ENCODE measurements at places on chromosomes 5 and 9.
A peak's percentile ranks its signal among the peaks of the same experiment; 100 is the strongest.

- peak; percentile 37 for DNase-seq
These were observed 369.3 kb upstream of the TRPC7 start for GRCh38 chr5:136734628-136735027.

GRCh38 chr9:77922591-77922990, 109.0 kb downstream of the GNAQ start:
- DNase-seq = no peak

DNA sequence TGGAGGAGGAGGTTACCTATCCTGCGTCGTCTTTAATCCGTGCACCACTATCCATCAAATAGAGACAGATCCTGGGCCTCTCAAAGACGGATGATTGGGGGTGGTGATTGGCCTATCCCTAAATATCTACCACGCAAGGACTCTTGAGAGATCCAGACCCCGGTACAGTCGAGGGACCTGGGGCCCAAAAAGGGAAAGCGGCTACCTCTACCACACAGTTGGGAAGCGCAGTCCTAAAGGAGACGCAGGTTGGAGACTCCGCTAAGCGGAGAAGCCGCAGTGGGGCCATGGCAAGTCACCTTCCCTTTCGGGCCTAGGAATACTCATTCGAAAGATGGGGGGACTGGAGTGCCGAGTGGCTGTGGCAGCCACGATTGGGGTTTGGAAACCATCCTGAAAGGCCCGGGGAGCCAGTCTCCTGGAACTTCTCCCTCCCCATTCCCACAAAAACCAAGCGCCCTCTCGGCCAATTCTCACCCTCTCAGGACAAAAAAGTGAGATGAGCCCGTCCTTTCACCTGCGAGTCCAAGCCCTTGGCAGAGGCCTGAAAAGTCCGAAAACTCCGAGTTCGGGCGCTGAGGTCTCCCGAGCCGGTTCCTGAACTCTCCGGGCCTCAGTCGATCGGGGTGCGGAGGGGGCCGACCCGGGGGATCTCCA, 499 bp upstream of the FOXE1 start:
- DNase-seq = no peak

- DNase-seq = peak; percentile 16
These were observed 4.8 kb upstream of the HOMER1 start for GRCh38 chr5:79518718-79519117.

DNA sequence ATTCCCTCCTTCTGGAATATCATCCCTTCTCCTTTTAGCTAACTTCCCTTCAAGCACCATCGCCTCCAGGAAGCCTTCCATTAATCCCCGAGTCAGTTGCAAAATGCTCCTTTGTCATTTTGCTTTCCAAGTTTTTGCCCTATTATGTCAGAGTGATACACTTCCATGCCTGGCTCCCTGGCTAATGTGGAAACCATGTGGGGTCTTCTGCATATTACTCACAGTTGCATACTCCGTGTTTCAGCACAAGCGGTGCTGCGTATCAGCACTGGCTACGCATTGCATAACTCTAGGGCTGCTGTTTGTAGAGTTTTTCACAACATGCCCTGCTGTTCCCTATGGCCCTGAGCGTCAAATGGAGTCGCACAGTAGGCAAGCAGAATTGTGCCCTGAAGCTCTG, 1.9 kb downstream of the TEX53 start:
- no peak for DNase-seq

DNA sequence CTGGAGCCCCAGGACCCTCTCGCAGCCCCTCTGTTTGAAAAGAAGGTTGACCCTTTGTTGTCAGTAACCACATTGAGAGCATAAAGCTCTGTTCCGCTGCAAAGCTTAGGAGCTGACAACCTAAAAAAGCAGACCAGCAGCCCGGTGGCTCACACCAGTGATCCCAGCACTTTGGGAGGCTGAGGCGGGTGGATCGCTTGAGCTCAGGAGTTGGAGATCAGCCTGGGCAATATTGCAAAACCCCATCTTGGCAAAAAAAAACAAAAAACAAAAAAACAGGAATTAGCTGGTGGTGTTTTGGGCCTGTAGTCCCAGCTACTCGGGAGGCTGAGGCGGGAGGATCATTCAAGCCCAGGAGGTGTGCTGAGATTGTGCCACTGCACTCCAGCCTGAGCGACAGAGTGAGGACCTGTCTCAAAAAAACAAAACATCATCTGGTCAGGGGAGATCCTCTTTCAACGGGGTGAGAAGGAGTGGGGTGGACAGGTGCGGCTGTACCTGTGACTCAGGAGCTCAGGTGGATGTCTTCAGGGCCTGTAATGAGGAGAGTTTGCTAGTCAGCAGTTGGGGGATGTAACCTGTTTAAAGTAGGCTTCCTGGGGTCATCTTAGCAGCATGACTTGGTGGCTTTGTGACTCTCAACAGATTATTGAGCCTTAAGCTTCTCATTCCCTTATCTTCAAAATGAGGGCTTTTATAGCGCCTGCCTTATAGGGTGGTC, 694 bp upstream of the REEP2 start:
- no peak for DNase-seq

GRCh38 chr5:37724395-37725125, 115.3 kb downstream of the GDNF start:
- DNase-seq = no peak

GRCh38 chr5:87015901-87016300, 251.8 kb upstream of the RASA1 start:
- DNase-seq = no peak

- no peak for DNase-seq
These were observed 104.4 kb downstream of the CETN3 start for GRCh38 chr5:90305041-90305720.

DNA sequence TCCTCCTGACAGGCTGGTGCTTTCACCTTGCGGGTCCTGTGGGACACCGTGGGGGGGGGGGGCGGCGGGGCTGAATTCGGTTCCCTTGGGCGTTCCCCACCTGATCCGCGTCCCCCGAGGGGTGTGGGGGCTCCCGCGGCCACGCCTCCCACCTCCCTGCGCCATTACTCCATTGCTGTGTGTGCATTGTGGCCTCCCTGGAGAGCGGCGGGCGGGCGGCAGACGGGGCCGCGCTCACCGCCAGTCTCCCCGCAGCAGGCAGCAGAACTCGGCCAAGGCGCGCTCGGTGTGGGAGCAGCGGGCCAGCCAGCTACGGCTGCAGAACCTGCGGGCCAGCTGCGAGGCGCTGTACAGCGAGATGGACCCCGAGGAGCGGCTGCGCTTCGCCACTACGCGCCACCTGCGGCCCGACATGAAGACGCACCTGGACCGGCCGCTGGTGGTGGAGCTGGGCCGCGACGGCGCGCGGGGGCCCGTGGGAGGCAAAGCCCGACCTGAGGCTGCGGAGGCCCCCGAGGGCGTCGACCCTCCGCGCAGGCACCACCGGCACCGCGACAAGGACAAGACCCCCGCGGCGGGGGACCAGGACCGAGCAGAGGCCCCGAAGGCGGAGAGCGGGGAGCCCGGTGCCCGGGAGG, 145.3 kb downstream of the CACNA1B start:
- peak; percentile 36 for DNase-seq

GRCh38 chr9:111985315-111985714, 88.7 kb downstream of the UGCG start:
- DNase-seq = no peak

- DNase-seq = peak; percentile 77
These were observed 292.0 kb downstream of the NSG2 start for GRCh38 chr5:174337276-174338184.

- DNase-seq = no peak
These were observed 50.0 kb upstream of the KLF4 start for GRCh38 chr9:107539427-107540163.

DNA sequence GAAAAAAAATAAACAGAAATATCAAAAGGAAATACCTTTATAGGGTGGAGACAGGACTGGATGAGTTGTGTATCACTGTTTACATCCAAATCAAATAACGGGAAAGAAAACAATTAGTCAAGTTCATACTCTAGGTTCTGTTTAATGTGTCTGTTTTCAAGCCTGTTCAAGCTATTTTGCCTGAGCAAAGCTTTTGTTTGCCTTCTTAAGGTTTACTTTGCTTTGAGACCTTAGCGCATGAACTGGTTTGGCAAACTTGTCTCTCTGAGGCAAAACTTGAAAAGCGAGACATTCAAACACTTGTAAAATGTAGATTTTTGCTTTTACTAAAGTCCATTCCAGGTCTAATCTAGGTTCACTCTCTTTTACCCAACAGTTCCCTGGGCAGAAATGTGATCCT, 174.1 kb upstream of the RFX3 start:
- DNase-seq = no peak

- no peak for DNase-seq
These were observed 66.3 kb downstream of the C9orf50 start for GRCh38 chr9:129554649-129555048.

- DNase-seq = no peak
These were observed 177.2 kb downstream of the GADD45G start for GRCh38 chr9:89781838-89782540.

DNA sequence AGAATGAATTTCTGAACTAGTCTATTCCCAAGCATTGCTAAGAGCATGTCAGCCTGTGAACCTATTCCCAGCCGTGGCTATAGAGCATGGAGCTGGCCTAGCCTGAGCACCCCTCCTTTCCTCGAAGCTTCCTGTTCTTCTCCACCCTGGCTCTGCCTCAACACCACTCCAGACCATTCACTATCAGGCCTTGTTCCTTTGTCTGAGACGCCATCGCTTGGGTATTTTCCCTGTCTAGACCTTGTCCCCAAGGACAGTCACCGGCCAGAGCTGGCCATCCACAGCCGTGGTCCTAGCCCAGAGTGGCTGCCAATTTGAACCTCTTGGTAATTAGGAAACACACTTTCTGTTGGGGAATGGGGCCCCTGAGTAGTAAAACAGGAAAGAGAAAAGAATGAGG, 105.8 kb downstream of the LIFR start:
- no peak for DNase-seq

DNA sequence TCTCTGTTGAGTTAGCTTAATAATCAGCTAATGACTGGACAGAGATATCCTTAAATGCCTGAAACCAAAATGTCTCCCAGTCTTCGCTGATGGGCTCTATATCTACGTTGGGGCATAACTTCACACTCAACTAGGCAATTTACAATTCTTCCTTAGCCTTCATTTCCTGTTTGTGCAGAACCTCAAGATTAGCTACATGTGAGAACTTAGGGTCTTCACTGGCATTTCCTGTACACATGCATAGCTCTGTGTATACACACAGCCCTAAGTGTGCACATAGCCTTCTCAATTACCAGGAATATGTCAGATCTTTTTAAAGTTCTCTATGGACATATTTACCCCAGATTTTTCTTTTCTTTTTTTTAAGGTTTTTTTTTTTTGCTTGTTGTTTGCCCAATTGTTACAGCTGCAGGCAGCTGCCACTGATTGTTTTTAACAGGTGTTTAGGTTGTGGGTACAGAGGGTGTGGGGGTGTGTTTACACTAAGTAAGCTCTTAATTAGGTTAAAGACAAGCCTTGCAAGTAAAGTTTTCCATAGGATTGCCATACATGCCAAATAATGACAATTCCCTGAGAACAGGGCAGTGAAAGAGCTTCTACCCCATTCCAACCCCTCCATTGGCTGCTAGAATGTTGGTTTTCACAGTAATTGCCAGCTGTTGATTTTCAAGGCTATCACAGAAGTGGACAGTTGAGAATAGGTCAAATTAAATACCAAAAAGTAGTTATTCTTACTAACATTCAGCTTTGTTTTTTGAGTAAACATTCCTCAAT, 441.0 kb downstream of the TLE4 start:
- no peak for DNase-seq

GRCh38 chr5:51091816-51092215, 291.4 kb upstream of the ISL1 start:
- DNase-seq = no peak

DNA sequence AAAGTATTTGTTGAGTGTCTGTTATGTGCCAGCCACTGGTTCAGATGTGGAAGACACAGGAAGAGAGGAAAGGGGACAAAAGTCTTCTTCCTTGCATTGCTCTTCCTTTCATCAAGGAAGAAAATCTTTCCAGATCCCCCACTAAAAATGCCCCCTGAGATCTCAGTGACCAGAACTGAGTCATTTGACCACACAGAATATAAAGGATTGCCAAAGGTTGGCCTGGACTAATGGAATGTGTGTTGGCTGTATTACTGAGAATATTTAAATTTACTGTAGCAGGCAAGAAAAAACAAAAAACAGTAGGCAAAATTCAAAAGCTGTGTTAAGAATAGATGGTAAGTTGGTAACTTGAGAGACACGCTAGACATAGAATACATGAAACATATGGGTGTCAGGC, 10.0 kb upstream of the SEPTIN8 start:
- DNase-seq = peak; percentile 62

GRCh38 chr5:107594253-107595045, 76.3 kb downstream of the EFNA5 start:
- no peak for DNase-seq

DNA sequence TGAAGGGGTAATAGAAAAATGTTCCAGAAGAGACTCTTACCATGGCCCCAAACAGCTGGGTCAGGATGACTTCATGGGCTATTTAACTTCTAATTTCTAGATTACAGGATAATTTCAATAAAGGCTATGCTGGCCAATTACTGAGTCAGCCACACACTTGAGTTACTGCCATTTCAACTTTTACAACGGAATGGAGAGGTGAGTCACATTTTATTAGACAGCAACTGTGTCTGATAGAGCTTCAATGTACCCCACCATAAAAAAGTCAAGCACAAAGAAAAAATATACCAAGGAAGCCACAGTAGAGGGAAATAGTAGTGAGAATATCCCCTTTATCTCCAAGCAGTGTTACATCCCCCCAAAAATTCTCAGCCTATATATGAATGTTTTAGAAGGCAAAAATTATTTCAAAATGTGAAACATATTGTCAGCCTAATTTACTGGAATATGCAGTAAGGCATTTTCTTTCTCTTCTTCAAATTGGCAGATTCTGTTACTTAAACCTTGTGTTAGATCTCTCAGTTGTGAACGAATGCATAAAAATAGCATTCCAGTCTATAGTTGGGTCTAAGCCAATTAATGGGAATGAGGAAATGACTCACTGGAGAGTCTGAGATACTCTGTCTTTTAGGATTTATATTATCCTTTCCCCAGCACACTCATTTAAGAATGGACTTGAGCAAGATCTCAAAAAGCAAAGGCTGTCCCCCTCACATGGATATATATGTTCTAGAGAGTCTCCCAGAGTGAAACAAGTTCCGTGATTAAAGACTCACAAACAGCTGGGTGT, 47.1 kb upstream of the RAI14 start:
- DNase-seq = no peak

- DNase-seq = no peak
These were observed 145.0 kb upstream of the TNC start for GRCh38 chr9:115262952-115263351.

GRCh38 chr5:74296685-74297408, 343.7 kb downstream of the ENC1 start:
- DNase-seq = peak; percentile 74

DNA sequence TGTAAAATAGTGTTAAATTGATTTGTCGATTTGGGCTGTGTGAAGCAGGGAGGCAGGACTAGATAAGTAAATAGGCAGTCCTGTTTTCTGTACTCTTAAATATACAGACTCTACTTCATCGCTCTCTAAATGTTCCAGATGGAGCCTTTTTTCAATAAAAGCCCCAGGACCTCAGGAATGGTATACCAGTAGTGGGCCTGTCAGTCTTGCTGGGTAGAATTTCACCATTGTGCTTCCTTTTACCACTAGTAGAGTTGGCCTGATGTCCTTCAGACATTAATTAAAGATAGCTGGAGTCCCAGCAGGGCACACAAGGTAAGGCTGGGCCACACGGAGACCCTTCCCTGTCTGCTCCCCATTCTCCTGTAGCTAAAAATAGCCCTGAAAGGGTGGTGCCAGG, 6.0 kb downstream of the SNX18 start:
- DNase-seq = no peak
